ENCODE measurements at places on chromosomes 12 and 14.

DNA sequence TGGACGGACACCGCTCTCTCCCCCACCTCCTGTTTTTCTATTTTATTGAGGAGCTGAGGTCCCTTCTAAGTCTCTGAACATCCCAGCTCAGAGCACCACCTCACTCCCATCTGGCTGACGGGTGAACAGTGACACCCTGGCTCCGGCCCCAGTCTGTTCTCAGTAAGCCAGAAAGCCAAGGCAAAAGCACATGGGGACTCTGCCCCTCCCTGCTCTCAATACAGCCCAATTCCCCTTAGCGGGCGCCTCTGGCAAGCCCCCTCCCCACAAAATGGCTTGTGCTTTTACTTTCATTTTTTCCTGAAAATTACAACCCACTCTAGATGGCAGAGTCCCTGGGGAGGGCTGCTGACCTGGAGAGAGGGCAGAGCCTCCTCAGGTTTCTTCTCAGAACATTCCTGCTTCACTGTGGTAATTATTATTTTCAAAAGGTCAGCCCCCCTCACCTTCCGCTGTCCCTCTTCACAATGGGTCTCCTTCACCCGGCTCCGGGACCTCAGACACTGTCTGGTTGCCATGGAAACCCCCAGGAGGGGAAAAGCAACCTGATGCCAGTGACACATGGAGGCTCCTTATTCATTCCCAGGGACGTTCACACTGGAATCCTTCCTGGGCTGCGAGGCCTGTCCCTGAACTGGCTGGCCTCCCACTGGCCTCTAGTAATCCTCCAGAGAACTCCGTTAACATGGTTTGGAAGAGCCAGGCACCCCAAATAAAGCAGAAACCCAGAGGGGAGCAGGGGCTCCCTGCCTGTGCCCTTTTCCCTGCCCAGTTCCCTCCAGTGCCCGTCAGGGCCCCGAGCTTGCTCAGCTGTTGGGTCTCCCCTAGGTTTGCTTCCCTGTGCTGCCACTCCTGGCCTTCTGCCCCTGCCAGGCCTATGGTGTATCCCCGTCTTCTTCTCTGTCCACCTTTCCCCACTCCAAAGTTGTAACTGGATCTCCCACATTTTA, 15.9 kb downstream of the COL2A1 start:
- no peak for DNase-seq

GRCh38 chr14:90857866-90858265, 41.6 kb upstream of the TTC7B start:
- no peak for DNase-seq

DNA sequence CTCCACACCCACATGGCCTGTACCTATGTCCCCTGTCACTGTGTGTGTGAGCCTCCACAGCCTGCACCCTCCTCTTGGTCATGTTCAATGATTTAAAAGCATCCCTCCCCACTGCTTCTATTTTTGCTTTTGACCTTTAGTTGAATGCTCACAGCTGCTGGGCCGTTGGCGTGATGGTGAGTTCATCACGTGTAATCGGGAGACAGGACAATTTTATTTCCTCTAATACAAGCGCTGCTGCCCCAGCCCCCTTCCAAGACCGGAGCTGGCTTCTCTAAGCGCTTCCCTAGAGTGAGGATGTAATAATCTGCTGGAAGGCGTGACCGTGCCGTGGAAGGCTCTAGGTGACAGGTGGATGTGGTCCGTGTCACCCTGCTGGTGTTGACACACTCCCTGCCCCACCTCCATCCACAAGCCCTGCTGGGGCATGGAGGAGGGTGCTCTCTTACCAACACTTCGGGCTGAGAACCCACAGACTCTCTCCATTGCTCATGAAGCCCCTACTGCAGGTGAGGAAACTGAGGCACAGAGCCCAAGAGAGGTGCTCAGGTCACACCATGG, 25.4 kb downstream of the CCDC85C start:
- no peak for DNase-seq

GRCh38 chr14:77284066-77284465, 13.1 kb upstream of the NGB start:
- DNase-seq, result no peak

- no peak for DNase-seq
These were observed 54.8 kb upstream of the PLEKHA5 start for GRCh38 chr12:19074700-19075099.

- DNase-seq, result no peak
These were observed 114.3 kb upstream of the PDZRN4 start for GRCh38 chr12:41073633-41074472.
